CD8-positive, alpha-beta T cell (primary cell): ENCODE measurements at places on chromosomes 3 and 15. TPM values are rescaled to one million over a fixed set of nuclear protein-coding genes. Genes with fewer than 3 reads are reported as not detected.

The FAM81A gene
- total RNA-seq = not detected

The BOC gene
- total RNA-seq = not detected

The SETD5 gene
- 58.9 TPM for total RNA-seq

The SAMMSON gene
- total RNA-seq = not detected

The LTK gene
- total RNA-seq = 11.9 TPM

The FSIP1 gene
- 0.64 TPM for total RNA-seq
